AG08396 (cell line): ENCODE measurements at places on chromosomes 16 and 17.

DNA sequence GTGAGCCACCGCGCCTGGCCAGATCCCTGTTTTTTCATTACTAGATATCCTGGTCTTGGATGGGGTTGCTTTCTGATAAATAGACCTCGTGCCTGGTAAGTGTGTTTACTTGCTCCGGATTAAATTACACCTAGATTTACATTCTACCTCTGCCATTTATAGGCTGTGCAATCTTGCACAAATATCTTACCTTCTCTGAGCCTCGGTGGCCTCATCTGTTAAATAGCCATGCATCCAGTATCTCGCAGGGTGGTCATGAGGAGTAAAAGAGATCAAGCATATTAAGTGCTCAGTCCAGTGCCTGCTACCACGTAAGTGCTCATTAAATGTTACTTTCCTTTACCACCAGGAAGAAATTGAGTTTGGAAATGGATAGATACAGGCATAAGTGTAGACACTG is 98.4 kb downstream of the BMERB1 start:
- no peak for DNase-seq

GRCh38 chr16:14399378-14400284 is 230.4 kb downstream of the PARN start:
- DNase-seq, result peak; percentile 48

GRCh38 chr16:56964243-56965148 is 2.7 kb downstream of the CETP start:
- DNase-seq, result peak; percentile 42

DNA sequence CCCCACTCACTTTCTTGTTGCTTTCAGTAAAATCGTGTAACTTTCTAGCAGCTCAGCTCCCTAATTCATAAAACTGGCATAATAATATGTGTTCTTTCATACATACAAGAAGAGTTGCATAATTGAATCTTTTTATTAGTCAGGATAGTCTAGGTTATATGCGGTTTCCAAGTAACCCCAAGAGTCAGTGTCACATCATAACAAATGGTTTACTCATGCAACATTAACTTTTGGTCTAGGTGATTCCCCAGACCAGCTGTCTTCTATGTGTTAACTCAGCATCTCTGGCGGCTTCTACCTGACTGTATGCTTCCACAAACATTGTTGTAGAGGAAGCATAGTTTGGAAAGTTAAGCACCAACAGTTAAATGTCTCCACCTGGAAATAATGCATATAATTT is 1000.4 kb downstream of the CDH11 start:
- DNase-seq, result no peak

- peak; percentile 18 for DNase-seq
Measured at GRCh38 chr17:63645775-63646487, 23.7 kb downstream of the MAP3K3 start.

- no peak for DNase-seq
Measured at GRCh38 chr17:78876094-78876597, 26.9 kb downstream of the CEP295NL start.

DNA sequence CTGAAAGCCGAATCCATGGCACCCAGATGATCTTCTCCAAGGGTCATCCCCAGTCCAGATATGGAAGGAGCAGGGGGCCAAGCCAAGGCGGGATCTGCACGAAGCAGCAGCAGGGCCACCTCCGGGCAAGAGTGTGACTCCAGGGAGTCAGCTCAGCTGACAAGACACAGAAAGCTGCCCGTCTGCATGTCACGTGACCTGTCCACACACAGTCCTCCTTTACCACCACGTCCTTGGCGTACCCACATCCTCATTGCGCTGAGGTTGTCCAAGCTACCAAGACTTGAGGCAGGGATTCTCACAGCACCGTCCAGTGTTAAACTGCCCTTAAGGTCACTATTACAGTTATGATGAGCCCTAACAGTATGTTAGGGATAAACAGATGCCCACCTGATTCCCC is 11.3 kb upstream of the CYTH1 start:
- DNase-seq, result no peak

GRCh38 chr16:88667461-88667860 is 4.6 kb upstream of the MVD start:
- no peak for DNase-seq

DNA sequence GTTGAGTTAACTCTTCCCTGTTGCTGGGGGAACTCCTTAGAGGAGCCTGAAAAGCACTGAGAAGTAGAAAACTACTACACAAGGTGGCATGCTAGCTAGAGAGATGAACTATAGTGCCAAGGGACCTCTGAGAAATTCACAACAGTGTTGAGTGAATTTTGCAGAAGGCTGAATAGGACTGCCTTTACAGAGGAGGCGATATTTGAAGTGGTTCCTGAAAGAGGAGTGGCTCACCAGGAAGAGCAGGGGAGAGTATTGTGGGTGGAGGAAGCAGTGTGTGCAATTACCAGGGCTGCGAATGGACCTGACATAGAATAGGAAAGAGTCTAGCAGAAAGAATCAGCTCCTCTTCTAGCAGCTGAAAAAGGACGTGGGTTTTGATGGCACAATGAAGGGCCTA is 66.4 kb downstream of the CDK5R1 start:
- DNase-seq, result no peak

DNA sequence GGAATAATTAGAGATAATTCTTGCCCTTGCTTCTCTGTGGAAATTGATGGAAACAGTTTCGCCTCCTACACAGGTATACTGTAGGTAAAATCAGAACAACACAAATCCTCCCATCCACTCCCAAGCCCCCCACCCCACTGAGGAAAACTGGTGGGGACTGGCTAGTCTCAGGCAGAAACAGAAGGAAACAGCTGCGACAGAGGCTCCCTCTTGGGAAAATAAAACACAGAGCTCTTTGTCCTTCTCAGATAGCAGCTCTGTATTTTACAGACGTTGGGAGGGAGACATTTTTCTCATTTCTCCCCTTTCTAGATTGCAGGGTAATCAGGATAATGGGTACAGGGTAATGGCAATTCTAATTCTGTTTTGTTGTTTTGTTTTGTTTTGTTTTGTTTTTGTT is 1.1 kb downstream of the SLFN13 start:
- DNase-seq, result no peak

- DNase-seq, result no peak
Measured at GRCh38 chr17:77478281-77478680, 337.5 kb downstream of the SEC14L1 start.

GRCh38 chr17:36575028-36575427 is 16.7 kb upstream of the DHRS11 start:
- DNase-seq, result no peak

GRCh38 chr16:46885960-46886763 is 2.0 kb downstream of the GPT2 start:
- DNase-seq, result no peak

DNA sequence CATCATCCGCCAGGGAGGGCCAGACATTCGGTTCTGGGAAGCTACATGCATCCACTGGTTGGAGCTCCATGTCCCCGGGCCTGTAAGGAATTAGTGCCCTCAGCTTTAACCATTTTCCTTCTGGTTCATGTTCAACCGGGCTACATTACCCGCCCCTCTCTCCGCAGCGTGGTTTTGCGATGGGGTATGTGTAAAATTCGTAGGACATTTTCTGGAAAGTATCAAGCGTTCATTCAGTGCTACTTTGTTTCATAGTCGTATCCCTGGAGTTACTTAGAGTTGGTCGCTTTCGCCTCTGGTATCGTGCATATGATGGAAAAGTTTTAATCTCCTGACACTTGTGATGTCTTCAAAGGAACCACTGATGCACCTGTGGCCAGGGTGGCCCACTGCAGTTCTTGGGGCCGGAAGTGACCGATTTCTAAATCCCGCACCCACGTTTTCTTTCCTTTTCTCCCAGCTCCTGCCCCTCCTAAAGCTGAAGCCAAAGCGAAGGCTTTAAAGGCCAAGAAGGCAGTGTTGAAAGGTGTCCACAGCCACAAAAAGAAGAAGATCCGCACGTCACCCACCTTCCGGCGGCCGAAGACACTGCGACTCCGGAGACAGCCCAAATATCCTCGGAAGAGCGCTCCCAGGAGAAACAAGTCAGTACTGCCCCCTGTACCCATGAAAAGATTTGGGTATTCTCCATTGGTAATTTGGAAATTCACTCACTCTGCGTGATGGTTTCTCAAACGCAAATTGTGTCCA is 637 bp downstream of the RPL23A start:
- no peak for DNase-seq

- no peak for DNase-seq
Measured at GRCh38 chr16:78133919-78134318, 34.5 kb downstream of the WWOX start.

DNA sequence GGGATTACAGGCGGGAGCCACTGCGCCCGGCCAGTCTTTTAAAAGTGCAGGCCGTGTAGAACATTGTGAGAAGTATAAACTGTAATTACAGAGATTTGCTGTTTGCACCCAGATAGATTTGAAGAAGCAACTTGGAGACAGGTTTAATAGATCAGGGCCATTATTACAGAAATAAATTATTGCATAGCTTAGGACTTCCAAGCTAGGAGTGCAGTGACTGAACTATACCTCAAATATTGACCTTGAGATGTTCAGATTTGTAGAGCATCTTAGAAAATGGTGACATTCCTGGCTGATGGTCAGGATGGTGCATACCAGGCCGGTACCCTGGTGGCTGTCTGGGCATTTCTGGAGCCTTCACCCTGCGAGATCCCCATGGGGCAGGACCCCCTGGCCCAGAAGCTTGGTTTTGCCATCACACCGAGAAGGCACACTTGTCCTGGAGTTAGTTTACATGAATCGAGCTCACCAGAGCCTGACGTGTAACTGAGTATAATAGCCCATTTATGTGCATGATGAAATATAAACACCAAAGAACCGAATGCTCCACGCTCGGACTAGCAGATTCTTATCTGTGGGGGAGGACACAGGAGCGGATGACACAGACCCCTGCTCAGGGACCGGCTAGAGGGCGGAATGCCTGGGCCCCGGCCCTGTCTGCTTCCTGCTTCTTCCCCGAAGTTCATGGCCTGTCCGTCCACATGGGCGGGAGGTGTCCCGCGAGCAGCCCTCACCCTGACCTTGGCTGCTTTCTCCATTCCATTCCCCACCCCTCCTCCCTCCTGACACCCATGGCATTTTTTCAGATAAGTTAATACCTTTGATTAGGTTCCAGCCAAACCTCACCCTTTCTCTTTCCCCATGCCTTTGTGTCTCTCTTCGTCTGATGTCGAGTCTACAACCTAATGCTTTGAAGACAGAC is 32.1 kb downstream of the CCDC40 start:
- peak; percentile 79 for DNase-seq

GRCh38 chr16:1713331-1713730 is 7.3 kb downstream of the MAPK8IP3 start:
- no peak for DNase-seq

GRCh38 chr17:79020631-79021301 is 3.2 kb upstream of the C1QTNF1 start:
- DNase-seq, result no peak

- peak; percentile 64 for DNase-seq
Measured at GRCh38 chr17:61338000-61338798, 61.4 kb upstream of the TBX2 start.

GRCh38 chr17:73901249-73901648 is 257.0 kb upstream of the SDK2 start:
- no peak for DNase-seq

GRCh38 chr17:63699638-63700527 is at the start of gene LIMD2:
Gene LIMD2 (minus strand): TSS chr17:63700125. CDS start chr17:63699298, 827 bp downstream.
- DNase-seq, result peak; percentile 85

DNA sequence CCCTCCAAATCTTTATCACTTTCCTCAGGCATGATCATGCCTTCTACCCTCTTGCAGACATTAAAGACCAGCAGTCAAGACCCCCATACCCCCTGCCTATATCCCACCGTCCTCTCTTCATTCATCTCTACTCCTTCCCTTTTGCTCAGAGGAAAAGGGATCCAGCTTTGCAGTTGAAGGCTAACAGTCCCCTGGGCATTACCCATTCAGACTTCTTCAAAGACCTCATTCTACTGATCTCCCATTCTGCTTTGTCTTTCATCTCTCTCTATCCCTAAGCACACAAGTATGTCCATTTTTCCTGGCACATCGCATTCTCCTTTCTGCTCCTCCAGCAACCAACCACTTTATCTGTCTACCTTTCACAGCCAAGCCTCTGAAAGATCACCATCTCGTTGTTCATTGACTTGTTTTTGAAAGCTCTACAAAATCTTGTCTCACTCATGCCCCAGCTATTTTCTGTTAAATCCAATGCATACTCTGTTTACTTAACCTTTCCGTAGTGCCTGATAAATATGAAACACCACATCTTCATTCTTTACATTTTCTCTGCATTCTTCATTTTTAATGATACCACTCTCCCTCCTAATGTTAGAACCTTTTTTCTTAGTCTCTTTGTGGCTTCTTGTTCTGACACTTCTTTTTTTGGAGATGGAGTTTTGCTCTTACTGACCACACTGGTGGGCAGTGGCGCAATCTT is 14.1 kb upstream of the LCMT1 start:
- DNase-seq, result peak; percentile 40

DNA sequence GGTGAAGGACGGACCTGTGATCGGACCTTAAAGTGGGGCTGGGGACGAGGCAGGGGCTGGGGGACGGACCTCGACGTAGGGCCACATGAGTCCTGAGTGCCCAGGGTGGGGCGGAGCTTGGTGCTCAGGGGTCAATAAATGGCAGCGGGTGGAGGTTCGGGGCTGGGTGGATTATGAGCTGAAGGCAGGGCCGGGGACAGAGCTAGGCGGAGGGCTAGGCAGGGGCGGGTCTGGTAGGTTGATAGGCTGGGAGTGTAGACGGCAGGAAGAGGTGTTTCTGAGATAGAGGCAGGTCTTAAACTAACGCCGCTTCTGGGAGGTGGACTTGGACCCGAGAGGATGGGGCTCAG is 733 bp downstream of the CHRNB1 start:
- DNase-seq, result no peak

DNA sequence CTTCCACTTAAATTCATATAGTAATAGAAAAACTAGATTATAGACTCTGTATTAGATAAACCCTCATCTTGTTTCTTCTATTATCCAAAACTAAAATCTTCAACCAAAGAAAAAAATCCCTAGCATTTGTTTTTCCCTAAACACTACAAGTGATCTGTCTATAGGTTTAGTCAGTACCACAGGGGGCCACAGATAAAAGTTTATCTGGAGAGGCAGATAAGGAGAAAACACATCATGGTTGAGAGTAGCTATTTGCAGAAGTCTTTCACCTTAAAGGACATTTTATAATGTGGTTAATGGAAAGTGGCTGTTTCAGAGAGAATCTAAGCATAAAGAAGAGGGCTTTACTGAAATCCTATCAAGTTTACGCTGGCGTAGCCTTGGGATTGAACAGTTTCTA is 160.1 kb downstream of the CDK5R1 start:
- no peak for DNase-seq

DNA sequence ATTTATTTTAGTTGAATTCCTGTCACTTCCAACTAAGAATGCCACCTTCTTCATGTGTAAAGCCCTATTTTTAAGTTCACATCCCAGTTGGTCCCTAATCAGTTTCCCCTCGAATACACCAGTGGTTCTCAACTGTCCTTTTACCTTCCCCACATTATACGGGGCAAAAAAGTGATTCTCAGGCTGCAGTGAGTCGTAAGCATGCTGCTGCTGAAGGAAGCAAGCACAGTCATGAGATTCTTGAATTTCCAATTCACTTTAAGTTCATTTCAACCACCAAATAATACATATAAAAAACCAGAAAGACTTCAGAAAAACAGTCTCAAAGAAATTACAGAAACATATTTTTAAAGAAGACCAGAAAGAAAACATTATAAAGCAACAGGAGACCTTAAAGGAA is 47.9 kb downstream of the UBE2G1 start:
- DNase-seq, result no peak

- DNase-seq, result no peak
Measured at GRCh38 chr17:35809855-35810461, 674 bp downstream of the TAF15 start.
